ENCODE measurements at places on chromosomes 12 and 14.

GRCh38 chr14:93944348-93945069, 17.4 kb downstream of the FAM181A start:
- no peak for DNase-seq

DNA sequence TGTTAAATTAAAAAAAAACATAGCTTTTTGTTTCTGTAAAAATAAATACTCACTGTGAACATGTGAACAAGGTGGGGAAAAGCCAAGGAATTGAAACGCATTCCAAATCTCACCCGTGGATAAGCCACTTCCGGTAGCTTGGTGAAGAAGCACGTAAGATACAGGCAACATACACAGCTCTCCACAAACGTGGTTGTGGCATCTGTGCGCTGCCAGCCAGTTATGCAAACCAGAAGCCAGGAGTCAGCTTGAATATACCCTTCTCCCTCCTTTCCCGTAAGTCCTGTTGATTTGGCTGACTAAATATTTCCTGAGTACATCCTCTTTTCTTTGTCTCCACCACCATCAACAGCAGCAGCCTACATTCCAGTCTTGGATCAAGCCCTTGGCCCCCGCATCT, 486.2 kb downstream of the VRK1 start:
- no peak for DNase-seq

DNA sequence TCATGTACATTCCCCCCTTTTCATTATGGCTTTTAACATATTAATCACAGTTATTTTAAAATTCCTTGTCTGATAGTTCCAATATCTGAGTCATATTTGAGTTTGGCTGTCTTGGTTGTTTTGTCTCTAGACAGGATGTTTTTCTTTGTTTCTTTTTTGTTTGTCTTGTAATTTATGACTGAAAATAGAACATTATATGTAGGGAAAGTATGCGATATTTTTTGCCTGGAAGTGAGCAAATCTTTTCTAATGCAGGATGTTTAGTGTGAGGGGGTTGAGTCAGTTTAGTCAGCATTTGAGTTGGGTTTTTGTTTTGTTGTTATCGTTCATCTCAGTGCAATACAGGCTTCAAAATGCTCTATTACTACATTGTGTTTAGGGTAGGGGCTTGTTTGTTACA, 239.7 kb downstream of the SNAPC1 start:
- no peak for DNase-seq

DNA sequence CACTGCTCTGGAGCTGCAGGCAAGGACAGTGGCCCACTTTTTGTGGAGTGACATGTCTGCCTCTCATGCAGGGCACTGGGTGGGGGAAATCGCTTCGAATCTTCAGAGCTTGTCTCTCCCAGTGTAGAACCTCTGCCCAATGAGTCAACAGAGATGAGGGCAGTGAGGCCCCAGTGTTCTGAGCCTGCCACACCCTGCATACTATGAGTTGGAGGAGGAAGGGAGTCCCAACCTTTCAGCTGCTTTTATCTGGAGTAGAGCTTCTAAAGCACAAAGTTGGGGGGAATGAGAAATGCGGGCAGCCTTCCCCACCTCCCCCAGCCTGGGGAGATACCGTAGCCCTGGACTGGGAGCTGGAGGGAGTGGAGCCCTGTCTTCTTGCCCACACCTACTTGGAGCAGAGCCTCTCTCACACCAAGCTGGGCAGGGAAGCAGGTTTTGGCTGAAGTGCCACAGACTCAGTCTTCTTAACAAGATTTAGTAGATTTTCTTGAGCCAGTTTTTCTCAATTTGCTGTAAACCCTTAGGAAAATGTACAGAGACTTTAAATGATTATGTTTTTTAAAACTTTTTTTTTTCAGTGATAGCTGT, 159.1 kb downstream of the ADGRD1 start:
- DNase-seq = no peak

DNA sequence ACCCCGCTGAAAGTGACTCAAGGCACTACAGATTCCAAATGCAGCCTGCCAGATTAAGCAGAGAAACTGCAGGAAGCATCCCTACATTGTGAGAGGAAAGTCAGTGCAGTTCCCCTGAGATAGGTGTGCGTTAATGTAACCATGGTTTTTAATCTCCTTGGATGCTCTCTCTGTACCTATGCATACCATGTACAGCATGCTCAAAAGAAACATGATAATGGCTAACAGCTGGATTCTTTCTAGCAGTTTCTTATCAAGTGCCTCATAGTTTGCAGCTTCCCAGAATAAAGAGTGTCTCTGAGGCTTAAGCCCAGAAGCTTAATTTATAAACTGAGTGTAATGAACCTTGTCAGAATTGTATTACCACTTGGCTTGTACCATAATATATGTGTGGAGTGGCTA, 17.1 kb upstream of the MDM1 start:
- DNase-seq = no peak

DNA sequence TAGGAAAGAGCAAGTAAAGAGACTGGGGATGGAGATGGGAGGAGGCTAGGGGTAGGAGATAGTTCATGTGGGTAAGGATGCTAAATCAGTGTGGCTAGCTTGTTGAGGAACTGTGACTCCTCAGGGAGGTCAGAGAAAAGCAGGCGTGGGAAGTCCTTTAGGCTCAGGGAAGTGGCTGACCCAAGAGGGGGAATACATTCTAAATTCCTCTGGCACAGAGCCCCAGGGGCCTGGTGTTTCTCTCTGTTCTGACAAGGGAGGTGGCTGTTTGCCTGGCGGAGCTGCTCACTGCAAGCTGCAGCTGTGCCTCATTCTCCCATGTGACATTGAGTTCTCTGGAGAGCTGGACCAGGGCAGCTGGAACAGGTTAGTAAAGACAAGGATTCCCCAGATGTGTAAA, 152.2 kb upstream of the SLC38A2 start:
- DNase-seq = peak; percentile 60

All from brain microvascular endothelial cell (primary cell).